ENCODE measurements at places on chromosomes 3 and 15.

GRCh38 chr3:127853681-127854080, 31.4 kb upstream of the MGLL start:
- H3K4me3 ChIP-seq: no peak overlapping the region
- no peak overlapping the region for H3K27ac ChIP-seq
- H3K4me1 ChIP-seq: no peaks in the 10 kb centered on the region
- DNase-seq: no peak

DNA sequence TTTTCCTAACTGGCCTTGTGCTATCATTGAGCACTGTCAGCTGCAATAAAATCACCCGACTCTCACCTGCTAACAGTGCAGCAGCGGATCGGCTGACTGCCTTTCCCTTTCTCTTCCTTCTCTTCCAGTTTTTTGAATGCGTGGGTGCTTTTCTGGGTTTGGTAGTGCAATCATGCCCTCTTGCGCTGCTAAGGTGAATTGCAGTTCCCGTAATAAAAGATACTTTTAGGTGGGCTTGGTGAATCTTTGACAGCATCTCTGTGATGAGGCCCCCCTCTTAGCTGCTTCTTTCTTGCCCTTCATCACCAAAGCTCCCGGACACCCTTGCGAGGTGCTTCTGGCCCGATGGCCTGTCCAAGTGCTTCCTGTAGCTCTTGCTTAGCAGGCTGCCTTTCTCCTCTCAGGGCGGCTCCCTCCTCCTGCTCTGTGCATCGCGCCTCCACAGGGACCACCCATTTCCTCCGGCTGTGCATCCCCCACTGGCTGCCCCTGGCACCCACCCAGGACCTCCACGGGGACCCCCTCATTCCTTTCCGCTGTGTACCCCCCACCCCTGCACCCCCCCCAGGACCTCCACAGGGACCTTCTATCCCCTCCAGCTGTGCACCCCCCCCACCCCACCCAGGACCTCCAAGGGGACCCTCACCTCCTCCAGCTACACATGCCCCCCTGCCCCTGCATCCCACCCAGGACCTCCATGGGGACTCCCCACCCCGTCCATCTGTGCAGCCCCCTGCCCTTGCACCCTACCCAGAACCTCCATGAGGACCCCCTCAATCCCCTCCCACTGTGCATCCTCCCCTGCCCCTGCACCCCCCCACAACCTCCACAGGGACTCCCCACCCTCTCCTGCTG, 50.8 kb upstream of the RPL32 start:
- H3K27ac ChIP-seq: no peak overlapping the region
- H3K36me3 ChIP-seq: no peaks in the 10 kb centered on the region
- H3K4me1 ChIP-seq: no peaks in the 10 kb centered on the region
- H3K4me3 ChIP-seq: no peak overlapping the region
- peak; percentile 81 for DNase-seq

DNA sequence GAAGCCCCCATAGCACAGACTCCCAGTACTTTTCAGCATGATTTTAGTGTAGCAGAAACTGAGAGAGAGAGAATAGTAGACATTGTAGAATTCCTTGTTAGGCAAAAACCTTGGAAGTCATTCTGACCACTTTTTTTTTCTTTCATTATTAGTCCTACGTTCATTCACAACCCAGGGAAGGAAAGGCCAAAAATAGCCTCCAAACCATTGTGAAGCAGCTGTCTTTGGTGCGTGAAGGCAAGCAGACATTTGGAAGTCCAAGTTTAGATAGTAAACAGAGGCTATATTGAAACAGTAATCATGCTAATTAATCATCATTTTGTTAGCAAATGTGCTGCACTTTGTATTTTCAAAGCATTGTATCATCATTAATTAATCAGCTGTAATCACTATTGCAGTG, 34.5 kb downstream of the CCDC54 start:
- no peaks in the 10 kb centered on the region for H3K27me3 ChIP-seq
- no peaks in the 10 kb centered on the region for H3K36me3 ChIP-seq
- no peaks in the 10 kb centered on the region for H3K4me1 ChIP-seq

- H3K27me3 ChIP-seq: no peaks in the 10 kb centered on the region
- H3K36me3 ChIP-seq: no peaks in the 10 kb centered on the region
- H3K27ac ChIP-seq: peak overlapping the region; percentile 80
- H3K4me3 ChIP-seq: no peak overlapping the region
- DNase-seq: peak; percentile 31
Measured at GRCh38 chr3:100637197-100637631, 27.8 kb downstream of the ADGRG7 start.

DNA sequence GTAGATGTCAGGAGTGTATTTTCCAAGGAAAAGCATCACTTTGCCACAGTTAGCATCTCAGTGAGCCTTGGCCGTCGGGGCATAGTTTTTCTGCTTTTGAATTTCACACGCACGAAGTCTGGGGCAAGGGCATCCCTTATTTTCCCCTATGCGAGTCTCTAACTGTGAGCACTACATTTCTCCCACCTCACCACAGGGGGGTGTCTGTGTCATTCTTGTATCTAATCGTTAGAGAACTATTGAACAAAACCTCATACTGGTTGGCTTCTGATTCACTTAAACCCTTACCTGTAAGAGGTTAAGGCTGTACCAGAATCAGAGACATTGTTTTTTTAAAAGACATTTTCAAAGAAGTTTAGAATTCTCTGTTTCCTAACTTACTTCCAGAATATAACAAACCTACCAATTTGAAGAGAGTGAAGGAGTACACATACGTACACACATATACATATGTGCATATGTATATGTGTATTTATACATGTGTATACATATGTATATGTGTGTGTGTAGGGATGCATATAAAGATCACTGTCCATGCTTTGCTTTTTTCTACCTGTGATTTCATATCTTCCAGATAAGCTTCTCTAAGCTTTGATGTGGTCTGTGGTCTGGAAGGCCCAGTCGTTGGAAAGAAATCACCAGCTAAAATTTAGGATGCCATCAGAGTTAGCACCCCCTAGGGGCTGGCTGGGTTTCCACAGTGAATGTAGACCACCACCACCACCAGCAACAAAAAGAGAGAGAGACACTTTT, 49.4 kb downstream of the MYZAP start:
- H3K4me1 ChIP-seq: peaks cover 4% of the 10 kb centered on the region
- H3K4me3 ChIP-seq: no peak overlapping the region
- H3K36me3 ChIP-seq: no peaks in the 10 kb centered on the region

DNA sequence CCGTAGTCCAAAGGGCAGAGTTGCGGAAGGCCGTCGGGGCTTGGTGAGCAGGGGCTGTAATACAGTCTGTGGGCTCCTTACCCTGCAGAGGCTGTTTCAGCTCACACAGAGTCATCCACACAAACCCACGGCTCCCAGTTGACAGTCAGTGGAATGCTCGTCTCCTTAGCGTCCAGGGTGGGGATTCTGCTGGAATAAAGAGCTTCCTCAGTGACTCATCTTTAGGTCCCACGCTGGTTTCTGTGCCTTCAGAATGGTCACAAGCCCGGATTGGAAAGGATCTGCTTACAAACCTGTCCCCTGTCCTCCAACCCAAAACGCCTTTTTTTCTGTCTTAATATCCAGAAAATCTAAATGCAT, 201.3 kb upstream of the TPM1 start:
- H3K27me3 ChIP-seq: no peaks in the 10 kb centered on the region
- peaks cover 4% of the 10 kb centered on the region for H3K4me1 ChIP-seq
- DNase-seq: no peak
- no peaks in the 10 kb centered on the region for H3K36me3 ChIP-seq
- H3K4me3 ChIP-seq: no peak overlapping the region

- no peak for DNase-seq
- H3K27ac ChIP-seq: no peak overlapping the region
- H3K27me3 ChIP-seq: no peaks in the 10 kb centered on the region
- no peak overlapping the region for H3K4me3 ChIP-seq
- no peaks in the 10 kb centered on the region for H3K36me3 ChIP-seq
- no peaks in the 10 kb centered on the region for H3K4me1 ChIP-seq
Measured at GRCh38 chr3:156102267-156102931, 18.0 kb upstream of the KCNAB1 start.

- no peak for DNase-seq
- H3K27me3 ChIP-seq: no peaks in the 10 kb centered on the region
- H3K36me3 ChIP-seq: no peaks in the 10 kb centered on the region
- peaks cover 9% of the 10 kb centered on the region for H3K4me1 ChIP-seq
Measured at GRCh38 chr15:99616773-99617342, 51.1 kb downstream of the MEF2A start.

DNA sequence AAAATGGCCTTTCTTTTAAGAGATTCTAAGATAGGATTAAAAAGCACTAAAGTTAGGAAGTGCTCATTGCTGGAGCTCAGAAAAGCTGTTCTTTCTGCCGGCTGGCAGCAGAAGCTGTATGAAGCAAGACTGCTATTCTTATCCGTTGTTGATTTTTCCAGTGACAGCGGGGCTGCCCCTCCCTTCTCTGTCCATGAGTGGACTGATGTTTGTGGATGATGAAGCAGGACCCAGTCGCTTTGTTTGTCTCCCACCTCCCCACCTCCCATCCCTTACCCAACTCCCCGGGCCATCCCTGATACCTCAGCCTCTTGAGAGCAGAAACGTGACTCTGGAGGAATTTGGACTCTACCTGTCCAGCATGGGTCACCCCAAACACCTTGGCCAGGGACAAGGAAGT, 10.3 kb upstream of the MUSTN1 start:
- no peak overlapping the region for H3K4me3 ChIP-seq
- no peaks in the 10 kb centered on the region for H3K4me1 ChIP-seq
- no peaks in the 10 kb centered on the region for H3K36me3 ChIP-seq
- H3K27ac ChIP-seq: peak overlapping the region; percentile 2
- peak; percentile 59 for DNase-seq

DNA sequence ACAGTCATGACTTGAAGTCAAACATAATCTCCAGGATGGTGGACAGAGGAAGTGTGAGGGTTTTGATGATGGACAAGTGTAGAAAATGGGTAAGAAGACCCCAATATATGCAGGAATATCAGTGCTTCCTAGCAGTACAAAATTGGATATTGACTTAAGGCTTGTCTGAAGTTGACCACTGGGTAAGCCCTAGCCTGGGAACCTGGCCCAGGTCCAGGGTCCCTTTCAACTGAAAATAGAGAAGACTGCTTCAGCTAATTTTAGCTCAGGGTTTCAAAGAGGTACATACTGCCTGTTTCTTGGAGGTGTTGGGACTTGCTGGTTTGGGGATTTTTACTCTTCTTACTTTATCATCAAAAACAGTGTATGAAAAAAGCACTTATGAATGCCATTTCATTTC, 4.7 kb downstream of the NR1D2 start:
- H3K36me3 ChIP-seq: no peaks in the 10 kb centered on the region
- H3K27ac ChIP-seq: no peak overlapping the region
- no peaks in the 10 kb centered on the region for H3K27me3 ChIP-seq
- H3K4me1 ChIP-seq: peaks cover 21% of the 10 kb centered on the region
- DNase-seq: peak; percentile 24

GRCh38 chr15:80562033-80562432, 133.1 kb upstream of the ABHD17C start:
- no peaks in the 10 kb centered on the region for H3K36me3 ChIP-seq
- H3K27me3 ChIP-seq: no peaks in the 10 kb centered on the region
- no peak overlapping the region for H3K4me3 ChIP-seq
- H3K27ac ChIP-seq: no peak overlapping the region
- no peaks in the 10 kb centered on the region for H3K4me1 ChIP-seq

All from hepatocyte (in vitro differentiated cells).